Stimulated activated CD8-positive, alpha-beta memory T cell treated with anti-CD3 and anti-CD28 coated beads, Interleukin-15, amount 100 ng/mL, for 4 hours (primary cell): ENCODE measurements at places on chromosomes 7 and 10.

GRCh38 chr7:142088022-142088714 lies 23.4 kb upstream of the MGAM2 start:
- no peak for DNase-seq

GRCh38 chr7:98185101-98185500 lies 26.1 kb upstream of the BHLHA15 start:
- no peak for DNase-seq

DNA sequence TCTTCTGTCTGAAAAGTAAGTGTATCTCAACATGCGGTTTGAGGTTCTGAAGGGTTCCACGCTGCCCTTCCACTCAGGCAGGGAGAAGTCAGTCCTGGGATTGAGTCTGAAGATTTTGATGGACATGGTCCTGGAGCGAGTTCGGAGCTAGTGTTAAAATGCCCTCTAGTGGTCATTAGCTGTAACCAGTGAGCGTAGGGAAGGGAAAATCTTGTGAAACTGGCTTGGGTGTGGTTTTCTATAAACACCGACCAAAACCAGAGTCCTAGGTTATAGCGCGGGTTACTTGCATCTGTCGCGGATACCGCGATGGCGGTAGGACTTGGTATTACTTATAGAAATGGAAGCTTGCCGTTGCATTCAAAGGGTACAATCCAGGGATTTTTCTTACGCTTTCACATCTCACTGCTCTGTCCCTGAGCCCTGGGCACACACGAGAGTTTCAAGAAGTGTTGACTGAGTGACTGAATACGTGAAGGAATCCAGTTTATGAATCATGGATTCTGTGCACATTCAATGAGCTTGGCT lies 348.2 kb upstream of the C7orf33 start:
- DNase-seq = no peak

DNA sequence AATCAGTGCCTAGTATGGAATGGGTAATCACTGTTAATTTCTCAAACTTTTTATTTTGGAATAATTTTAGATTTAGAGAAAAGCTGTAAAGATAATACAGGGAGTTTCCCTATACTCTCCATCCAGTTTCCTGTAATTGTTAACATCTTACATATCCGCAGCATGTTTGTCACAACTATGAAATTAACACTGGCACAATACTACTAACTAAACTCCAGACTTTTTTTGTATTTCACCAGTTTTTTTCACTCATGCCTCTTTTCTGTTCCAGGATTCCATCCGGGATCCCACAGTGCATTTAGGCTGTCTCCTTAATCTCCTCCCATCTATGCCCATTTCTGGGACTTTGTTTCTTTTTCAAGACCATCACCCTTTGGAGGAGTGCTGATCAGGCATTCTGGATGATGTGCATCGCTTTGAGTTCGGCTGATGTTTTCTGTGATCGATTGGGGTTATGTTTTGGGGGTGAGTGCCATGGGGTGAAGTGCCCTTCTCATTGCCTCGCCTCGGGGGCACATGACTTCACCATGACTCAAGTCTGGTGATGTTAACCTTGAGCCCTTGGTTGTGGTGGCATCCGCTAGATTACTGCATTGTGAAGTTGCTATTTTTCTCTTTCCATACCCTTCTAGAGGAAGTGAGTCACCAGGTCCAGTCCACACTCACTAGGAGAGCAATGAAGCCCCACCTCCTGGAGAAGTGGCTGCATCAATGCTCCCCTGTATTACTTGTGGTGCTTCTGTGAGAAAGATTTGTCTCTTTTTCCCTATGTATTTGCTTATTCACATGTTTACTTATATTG lies 43.9 kb upstream of the GRB10 start:
- DNase-seq = no peak

DNA sequence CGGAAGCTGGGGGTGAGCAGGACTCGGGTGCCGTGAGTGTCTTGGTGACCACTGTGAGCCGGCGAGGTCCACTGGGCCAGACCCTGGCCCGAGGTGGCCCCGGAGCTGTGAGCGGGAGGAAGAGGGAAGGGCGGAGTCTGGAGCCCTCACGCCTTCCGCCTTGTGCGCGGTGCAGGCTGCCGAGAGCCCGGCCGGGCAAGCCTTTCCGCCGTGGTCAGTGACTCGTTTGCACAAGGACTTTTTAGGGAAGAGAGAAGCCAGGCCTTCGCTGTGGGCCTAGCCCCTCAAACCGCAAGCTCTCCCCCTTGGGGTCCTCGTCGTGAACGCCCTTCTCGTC lies 40.9 kb upstream of the ZNF32 start:
- no peak for DNase-seq

- DNase-seq = no peak
Measured at GRCh38 chr7:35849158-35849831, 48.4 kb downstream of the SEPTIN7 start.

DNA sequence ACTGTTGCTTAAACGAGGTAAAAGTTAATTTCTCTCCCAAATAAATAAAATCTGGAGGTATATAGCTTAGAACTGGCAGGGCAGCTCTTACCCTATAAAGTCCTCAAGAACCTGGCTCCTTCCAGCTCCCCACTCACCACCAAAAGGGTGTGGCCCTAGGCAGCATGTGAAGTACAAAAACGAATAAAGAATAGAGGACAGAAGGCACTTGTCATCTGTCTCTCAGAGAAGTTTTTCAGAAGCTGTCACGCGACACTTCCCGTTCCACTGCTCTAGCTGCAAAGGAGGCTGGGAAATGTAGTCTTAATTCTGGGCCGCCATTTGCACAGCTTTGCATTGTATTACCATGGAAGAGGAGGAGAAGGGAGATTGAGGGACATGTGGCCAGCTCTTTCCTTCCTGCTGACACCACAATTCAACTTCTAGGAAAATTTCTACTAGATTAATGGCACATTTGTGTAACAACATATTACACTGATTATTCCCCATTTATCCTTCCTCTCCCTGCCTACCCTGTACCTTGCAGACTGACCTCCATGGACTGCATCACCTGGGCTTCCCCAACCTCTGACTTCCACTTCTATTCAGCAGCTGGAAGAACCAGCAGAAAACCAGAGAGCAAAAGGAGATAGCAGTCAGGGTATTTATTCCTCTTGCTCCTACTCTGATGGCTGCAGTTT lies 62.2 kb downstream of the CCDC71L start:
- peak; percentile 19 for DNase-seq

DNA sequence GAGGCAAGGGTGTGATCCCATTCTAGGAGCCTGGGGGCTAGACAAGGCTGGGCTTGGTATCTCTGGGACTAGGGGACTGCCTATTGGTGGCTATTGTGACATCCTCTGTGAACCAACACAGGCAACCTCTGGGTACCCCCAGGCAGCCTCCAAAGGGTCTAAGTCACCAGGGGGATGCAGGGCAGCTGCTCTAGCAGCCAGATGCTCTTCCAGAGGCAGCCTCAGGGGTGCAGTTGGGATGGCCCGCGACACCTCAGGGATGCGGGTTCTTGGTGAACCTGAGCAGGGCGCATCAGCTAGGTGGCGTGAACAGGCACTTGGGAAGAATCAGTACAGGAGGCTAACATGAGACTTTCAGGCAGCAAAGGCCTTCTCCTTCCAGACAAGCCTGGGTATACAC lies 1.6 kb upstream of the TMEM120A start:
- DNase-seq = no peak

GRCh38 chr7:38574086-38574485 lies 57.1 kb downstream of the AMPH start:
- DNase-seq = no peak

DNA sequence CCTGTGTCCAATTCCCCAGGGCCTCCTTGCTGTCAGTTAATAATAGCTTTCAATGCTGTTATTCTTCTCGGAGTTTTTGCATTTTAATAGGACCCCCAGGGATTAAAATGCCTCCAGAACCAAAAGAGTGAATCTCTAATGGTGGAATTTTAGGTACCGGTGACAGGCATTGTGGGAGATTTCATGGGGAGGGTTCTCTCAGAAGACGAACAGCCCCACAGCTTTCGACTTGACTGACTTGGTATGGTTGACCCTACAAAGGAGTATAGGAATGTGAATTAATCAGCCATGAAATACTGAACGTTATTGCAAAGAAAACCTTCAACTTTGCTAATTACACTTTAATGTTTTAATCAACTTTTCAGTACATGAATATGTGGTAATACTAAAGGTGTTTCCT lies 206.3 kb upstream of the FZD8 start:
- no peak for DNase-seq

DNA sequence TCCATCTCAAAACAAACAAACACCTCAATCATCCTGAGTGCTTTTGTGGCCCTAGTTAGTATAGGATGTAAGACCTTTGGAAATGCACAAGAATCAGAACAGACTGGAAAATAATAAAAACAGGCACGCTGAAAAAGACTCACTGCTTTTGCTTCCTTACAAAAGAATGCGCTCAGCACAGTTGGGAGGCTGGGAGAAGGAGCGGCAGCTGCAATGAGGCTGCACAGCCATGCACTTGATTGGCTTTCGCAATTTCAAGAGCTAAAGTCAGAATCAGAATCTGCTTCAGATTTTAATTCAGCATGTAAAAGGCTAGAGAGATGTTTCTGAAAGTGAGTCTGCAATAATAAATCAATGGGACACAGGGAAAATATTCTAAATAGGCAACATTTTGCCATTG lies 97.2 kb downstream of the FRMD4A start:
- no peak for DNase-seq

GRCh38 chr7:102188746-102189145 lies 97.9 kb upstream of the SH2B2 start:
- DNase-seq = no peak

DNA sequence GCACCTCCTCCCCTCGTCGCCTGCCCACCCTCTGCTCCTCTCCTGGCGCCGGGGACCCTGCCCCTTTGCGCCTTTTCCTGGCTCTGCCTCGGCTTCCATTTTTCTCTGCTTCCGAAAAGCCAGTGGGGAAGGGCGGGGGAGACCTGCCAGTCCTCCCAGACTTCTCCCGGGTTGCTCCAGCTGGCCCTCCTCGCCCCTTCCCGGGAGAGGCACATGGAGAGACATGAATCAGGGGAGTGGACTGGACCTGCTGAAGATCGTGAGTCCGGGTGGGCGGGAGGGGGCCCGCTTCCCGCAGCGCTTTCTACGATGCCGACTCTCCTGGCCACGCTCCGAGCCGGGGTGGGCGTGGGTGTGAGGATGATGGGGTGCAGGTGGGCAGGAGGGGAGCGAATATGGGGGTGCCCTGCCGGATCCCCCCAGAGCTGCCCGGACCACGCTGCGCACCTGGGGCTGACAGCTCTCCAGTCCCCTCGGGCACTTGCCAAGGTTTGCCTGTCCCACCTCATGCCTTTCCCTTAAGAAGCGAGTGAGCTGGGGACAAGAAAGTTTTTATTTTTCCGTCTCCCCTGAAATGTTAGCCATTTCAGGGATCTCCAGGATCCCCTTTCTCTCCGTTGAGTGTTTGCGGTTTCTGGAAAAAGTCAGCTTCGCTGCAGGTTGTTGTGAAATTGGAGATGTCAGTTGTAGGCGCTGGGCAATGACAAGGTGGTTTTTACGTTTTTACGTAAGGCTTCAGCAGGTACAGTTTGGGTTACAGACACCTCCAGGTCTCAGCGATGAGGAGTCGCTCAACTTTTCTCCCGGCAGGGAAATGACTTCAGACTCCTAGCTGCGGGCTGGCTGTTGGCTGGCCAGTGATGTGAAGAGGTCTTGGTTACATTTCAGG lies 977 bp downstream of the CACNB2 start:
- DNase-seq = no peak

DNA sequence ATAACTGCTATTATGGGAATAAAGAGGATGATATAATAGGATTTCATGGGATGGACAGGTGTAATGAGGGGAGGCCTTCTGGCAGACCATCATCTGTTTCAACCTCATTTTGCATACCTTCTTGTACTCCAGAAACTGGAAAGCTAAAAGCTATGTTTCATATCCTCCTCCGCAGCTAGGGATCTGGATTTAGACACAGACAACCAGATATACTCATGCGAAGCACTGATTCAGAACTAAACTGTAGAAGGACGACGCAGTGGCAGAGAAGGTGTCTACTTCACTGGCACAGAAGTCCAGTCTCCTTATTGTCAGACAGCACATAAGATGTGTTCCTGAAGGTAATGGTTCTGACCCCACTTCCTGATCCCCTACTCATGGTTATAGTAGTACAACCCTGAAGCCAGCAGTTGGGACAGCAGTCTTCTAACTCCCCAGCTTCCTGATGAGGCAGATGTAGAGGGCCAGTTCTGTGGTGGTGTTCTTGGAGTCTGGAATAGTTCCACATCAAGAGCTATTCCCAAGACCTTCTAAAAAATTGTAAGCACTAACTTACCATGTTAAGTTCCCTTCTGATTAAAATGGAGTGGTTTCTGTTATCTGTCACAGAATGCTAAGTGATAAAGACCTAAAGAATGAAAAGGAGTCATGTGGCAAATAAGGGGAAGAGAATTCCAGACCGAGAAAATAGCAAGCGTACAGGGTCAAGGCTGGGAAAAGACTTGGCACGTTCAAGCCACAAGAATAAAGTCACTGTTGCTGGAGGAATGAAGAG lies 550.3 kb downstream of the GRM8 start:
- no peak for DNase-seq

- DNase-seq = no peak
Measured at GRCh38 chr10:12194752-12195271, 879 bp downstream of the NUDT5 start.

- no peak for DNase-seq
Measured at GRCh38 chr7:39952374-39952773, 2.3 kb downstream of the CDK13 start.

DNA sequence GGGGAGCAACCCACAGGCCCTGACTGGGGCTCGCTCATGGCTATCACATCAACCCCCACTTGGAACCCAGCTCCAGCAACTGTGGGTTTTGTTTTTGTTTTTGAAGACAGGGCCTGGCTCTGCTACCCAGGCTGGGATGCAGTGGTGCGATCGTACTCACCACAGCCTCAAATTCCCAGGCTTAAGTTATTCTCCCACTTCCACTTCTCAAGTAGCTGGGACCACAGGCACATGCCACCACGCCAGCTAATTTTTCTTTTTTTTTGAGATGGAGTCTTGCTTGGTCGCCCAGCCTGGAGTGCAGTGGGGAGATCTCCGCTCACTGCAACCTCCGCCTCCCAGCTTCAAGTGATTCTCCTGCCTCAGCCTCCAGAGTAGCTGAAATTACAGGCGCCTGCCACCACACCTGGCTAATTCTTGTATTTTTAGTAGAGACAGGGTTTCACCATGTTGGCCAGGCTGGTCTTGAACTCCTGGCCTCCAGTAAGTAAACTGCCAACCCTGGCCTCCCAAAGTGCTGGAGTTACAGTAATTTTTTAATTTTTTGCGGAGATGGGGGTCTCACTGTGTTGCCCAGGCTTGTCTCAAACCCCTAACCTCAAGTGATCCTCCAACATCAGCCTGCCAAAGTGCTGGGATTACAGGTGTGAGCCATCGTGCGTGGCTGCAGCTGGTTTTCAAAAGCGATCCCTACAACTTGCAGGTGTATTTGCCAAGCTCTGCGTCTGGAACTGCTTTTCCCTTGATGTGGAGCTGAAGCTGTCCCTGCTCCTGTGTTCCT lies 228.7 kb downstream of the SKIDA1 start:
- DNase-seq = no peak

- no peak for DNase-seq
Measured at GRCh38 chr10:112820320-112820719, 129.7 kb upstream of the TCF7L2 start.

- no peak for DNase-seq
Measured at GRCh38 chr10:49625411-49625810, 11.6 kb downstream of the CHAT start.

- no peak for DNase-seq
Measured at GRCh38 chr7:13279854-13280435, 592.5 kb downstream of the ARL4A start.
